ENCODE measurements at places on chromosomes 3 and 15.

DNA sequence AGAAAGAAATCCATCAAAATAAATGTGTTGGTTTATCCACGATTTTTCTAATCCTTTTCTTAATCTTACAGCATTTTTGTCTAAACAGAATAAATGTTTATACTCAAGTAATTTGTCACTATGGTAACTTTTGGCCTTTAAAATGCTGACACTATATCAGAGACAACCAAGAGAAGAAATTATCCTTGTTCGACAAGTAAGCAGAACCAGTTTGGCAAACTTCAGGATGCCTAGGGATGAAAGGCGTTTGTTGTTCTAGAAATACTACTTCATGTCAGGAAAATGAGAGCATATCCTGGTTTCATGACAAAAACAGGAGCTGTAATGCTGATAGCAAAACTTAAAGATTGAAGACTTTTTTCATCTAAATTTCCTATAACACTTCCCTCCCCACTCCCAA lies 308.0 kb upstream of the ATP11B start:
- no peak for DNase-seq

DNA sequence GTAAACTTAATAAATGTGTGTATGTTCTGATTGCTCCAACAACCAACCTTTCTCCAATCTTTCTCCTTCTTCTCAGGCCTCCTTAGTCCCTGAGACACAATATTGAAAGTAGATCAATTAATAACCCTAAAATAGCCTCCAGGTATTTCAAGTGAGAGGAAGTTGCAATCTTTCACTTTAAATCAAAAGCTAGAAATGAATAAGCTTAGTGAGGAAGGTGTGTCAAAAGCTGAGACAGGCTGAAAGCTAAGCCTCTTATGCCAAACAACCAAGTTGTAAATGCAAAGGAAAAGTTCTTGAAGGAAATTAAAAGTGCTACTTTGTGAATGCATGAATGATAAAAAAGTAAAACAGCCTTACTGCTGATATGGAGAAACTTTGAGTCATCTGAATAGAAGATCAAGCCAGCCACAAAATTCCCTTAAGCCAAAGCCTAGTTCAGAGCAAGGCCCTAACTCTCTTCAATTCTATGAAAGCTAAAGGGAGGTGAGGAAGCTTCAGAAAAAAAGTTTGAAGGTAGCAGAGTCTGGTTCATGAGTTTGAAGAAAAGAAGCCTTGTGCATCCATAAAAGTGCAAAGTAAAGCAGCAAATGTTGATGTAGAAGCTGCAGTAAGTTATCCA lies 38.6 kb downstream of the CCDC80 start:
- DNase-seq, result no peak

GRCh38 chr3:4741404-4742307 lies 237.6 kb upstream of the BHLHE40 start:
- peak; percentile 99 for DNase-seq

GRCh38 chr3:45965653-45966052 lies 22.4 kb downstream of the CXCR6 start:
- no peak for DNase-seq

DNA sequence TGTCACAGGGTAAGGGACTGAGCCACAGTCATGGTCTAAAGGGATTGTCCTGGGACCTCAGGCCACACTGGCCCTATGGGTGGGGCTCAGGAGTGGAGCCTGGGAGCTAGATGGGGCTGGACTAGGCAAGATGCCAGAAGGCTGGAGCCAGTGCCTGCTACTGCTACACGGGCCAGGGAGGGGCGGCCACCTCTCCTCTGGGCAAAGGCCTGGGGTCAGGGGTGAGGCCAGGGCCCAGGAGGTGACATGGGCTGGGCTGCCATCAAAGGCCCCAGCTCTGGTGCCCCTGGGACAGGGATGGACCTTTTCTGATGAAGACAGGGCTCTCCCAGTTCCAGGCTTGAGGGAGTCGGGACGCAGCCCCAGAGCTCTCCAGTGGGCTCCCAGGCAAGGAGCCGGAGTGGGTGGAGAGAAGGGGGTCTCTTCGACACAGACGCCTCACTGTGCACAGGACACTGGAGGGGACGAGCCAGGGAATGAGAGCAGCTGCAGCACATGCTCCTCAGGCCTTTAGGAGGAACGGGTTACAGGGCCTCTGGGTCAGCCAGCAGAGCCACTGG lies 62.1 kb upstream of the IQSEC1 start:
- no peak for DNase-seq

GRCh38 chr3:132380920-132381319 lies 36.4 kb upstream of the DNAJC13 start:
- peak; percentile 21 for DNase-seq
